ENCODE measurements at places on chromosomes 12 and 14.

- no peaks in the 10 kb centered on the region for H3K36me3 ChIP-seq
- H3K27me3 ChIP-seq, result no peaks in the 10 kb centered on the region
- no peak for DNase-seq
- no peaks in the 10 kb centered on the region for H3K4me1 ChIP-seq
- no peak overlapping the region for H3K4me3 ChIP-seq
These were observed 293.6 kb downstream of the CACNA1C start for GRCh38 chr12:2346416-2346815.

DNA sequence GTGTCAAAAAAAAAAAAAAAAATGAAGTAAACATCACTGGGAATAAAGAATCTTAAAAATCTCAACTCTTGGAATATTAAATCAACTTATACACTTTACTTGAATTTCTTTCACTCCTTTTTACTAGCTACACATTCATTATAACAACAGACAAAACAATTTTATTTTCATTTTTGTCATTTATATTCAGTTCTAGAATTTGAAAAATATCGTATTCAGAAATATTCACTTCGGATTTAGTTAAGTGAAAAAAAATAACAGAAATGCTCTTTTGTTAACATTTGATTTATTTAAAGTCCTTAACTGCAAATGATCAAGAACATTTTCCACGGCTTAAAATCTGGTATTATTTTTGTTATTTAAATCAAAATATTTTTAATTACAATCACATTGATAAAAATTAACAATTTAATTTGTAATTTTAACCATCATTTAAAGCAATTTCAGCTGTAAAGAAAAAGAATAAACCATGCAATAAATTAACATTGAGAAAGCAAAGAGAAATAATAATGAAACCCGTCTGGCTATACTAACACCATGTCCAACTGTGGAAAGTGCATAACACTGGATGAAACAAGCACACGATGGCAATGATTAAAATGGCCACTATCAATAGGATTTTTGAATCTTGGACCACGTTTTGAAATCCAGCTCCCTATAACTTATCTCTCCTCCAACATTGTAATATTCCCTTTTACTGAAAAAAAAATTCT lies 5.2 kb downstream of the FOXA1 start:
- H3K27ac ChIP-seq, result no peak overlapping the region
- no peak overlapping the region for H3K4me3 ChIP-seq
- no peak for DNase-seq
- H3K27me3 ChIP-seq, result peaks cover 98% of the 10 kb centered on the region
- no peaks in the 10 kb centered on the region for H3K36me3 ChIP-seq

- peaks cover 79% of the 10 kb centered on the region for H3K4me1 ChIP-seq
- no peak for DNase-seq
- no peaks in the 10 kb centered on the region for H3K27me3 ChIP-seq
- peak overlapping the region; percentile 82 for H3K4me3 ChIP-seq
These were observed 1.2 kb upstream of the ARL6IP4 start for GRCh38 chr12:122979001-122979907.

- H3K4me3 ChIP-seq, result peak overlapping the region; percentile 79
- H3K4me1 ChIP-seq, result peaks cover 37% of the 10 kb centered on the region
- no peak overlapping the region for H3K27ac ChIP-seq
These were observed 1.4 kb downstream of the PLXNC1 start for GRCh38 chr12:94149781-94150239.

GRCh38 chr14:55423969-55424368 lies 12.3 kb upstream of the ATG14 start:
- H3K4me3 ChIP-seq, result no peak overlapping the region
- DNase-seq, result no peak
- no peaks in the 10 kb centered on the region for H3K36me3 ChIP-seq
- H3K27ac ChIP-seq, result no peak overlapping the region

DNA sequence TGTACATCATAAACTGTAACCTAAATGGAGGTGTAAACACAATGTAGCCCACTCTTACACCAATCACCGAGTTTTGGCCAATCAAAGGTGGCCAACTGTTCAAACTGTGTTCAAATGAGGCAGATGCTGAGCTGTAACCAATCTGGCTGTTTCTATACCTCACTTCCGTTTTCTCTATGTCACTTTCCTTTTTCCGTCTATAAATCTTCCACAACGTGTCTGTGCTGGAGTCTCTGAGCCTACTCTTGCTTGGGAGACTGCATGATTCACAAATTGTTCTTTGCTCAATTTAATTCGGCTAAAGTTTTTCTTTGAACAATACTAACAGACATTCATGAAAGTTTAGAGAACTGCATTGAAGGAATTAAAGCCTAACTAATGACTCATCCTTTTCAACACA lies 547.1 kb upstream of the USP15 start:
- no peaks in the 10 kb centered on the region for H3K36me3 ChIP-seq
- H3K4me3 ChIP-seq, result no peak overlapping the region
- H3K27ac ChIP-seq, result no peak overlapping the region
- no peaks in the 10 kb centered on the region for H3K27me3 ChIP-seq
- no peak for DNase-seq
- no peaks in the 10 kb centered on the region for H3K4me1 ChIP-seq

- no peak overlapping the region for H3K4me3 ChIP-seq
- peak; percentile 65 for DNase-seq
- H3K36me3 ChIP-seq, result no peaks in the 10 kb centered on the region
- no peaks in the 10 kb centered on the region for H3K4me1 ChIP-seq
- H3K27me3 ChIP-seq, result peaks cover 18% of the 10 kb centered on the region
These were observed 219.0 kb upstream of the RTL1 start for GRCh38 chr14:101122237-101123141.

GRCh38 chr12:23303821-23304220 lies 645.6 kb downstream of the SOX5 start:
- no peak for DNase-seq
- no peaks in the 10 kb centered on the region for H3K4me1 ChIP-seq
- no peak overlapping the region for H3K27ac ChIP-seq
- H3K4me3 ChIP-seq, result no peak overlapping the region
- no peaks in the 10 kb centered on the region for H3K36me3 ChIP-seq
- H3K27me3 ChIP-seq, result no peaks in the 10 kb centered on the region

DNA sequence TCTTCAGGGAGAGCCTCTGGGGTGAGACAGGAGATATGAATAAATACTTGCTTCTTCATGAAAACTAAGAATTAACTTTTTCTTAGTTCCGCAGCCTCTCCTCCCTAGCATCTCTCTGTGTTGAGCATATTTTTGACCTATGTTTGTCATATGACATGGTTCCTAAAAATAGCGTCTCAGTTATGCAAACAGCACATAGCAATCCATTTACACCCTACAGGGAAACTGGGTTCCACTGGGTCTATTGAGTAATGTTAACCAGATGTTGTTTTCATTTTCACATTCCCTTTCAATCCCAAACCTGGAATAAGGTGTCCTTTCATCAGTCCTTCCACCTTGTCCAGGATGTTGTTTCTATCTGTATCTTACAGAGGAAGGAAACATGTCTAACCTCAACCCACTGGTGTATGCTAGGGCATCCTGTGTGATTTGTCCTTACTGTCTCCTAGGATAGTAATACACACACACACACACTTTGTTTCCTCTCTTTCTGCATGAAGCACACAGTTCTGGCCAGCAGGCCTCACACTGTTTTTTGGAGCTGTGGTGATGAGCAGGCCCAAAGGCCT lies 1543.5 kb downstream of the AACS start:
- no peak overlapping the region for H3K4me3 ChIP-seq
- no peak for DNase-seq
- no peaks in the 10 kb centered on the region for H3K36me3 ChIP-seq
- no peaks in the 10 kb centered on the region for H3K4me1 ChIP-seq
- H3K27ac ChIP-seq, result no peak overlapping the region
- H3K27me3 ChIP-seq, result no peaks in the 10 kb centered on the region

- DNase-seq, result peak; percentile 81
- H3K36me3 ChIP-seq, result peaks cover 23% of the 10 kb centered on the region
- H3K4me1 ChIP-seq, result peaks cover 35% of the 10 kb centered on the region
These were observed 1.4 kb downstream of the PCK2 start for GRCh38 chr14:24095271-24096068.

DNA sequence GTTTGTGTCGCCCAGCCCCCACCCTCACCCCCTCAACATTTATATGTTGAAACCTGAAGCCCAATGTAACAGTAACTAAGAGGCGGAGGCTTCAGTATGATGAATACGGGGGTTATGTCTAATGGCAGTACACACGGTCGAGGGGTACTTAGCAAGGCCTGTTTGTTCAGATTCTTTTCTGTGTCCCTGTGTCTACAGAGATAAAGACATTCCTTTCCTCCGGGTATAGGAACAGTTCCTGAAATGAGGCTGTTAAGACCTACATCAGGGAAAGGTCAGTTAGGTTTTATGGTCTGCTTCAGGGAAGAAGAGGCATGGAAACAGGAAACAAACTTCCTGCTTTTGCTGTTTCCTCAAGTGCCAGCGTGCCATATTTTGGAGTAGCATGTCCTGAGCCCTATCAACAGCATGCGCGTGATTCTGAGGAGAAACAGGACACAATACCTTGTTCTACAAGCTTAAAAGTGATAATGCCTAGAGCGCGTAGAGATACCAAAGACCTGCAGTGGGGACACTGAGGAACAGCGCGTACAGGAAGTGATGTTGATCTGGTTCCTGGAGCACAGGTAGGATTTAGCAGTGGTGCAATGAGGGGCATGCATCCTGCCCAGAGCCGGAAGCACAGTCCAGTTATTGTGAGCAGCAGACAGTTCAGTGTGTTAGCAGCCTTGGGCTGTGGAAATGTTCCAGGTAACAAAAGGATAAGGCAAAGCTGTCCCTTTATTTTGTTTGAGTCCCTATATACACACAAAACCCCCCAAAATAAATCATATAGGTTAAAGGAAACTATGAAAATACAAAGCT lies 47.2 kb downstream of the FGD4 start:
- H3K4me3 ChIP-seq, result no peak overlapping the region
- H3K27me3 ChIP-seq, result no peaks in the 10 kb centered on the region
- DNase-seq, result no peak
- H3K36me3 ChIP-seq, result no peaks in the 10 kb centered on the region
- H3K27ac ChIP-seq, result no peak overlapping the region
- no peaks in the 10 kb centered on the region for H3K4me1 ChIP-seq
